ENCODE measurements at places on chromosomes 7 and 10. TPM values are rescaled to one million over a fixed set of nuclear protein-coding genes. Genes with fewer than 3 reads are reported as not detected.

DNA sequence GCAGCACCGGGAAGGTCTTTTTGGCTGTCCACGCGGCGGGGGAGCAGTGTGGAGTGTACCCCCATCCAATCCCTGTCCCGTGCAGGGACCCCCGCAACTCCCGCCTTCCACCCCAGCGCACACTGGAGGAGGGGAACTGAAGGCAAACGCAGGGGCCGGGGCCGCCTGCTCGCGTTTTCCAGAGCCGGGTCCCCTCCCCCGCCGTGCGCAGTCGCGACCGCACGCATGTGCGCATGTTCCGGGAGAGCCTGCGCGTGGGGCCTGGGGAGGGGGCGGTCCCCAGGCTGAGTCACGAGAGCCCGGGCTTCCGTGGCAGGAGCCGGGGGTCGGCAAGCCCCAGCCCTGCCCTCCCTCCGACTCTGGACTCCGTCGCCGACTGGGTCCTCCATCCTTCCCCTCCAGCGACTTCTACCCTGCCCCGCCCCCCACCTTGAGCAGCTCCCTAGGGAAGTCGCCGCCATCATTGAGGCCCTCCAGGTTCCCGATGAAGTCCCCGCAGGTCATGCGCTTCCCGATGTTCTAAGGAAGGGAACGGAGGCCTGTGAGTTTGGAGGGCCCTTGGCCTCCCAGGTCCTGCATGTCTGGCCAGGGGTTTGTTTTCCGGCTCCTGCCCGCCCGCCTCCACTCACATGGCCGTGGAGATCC is 8.0 kb downstream of the PSD start:
- DNase-seq: peak; percentile 78

DNA sequence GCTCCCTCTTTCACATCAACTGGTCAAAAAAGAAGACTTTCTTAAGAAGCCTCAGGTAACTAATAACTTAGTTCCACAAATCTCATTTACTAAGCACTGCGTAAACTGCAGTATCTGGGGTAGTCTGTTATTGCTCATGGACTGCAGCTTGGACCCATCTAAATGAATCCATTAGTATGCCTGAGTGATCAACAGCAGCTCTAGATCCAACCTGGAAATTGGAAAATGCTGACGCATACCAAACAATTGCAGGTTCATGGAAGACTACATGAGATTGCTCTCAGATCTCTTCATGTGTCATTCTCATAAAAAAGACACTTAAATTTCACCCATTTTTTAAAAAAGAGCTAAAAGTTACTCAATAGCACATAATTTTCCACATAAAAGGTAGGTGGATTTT is 121.6 kb downstream of the IDE start:
- DNase-seq: no peak

- DNase-seq: no peak
These were observed 117.4 kb upstream of the STARD3NL start for GRCh38 chr7:38060637-38061036.

GRCh38 chr7:40611095-40611871 is 476.5 kb downstream of the SUGCT start:
- DNase-seq: no peak

GRCh38 chr7:102810916-102811315 is 62.1 kb downstream of the FAM185A start:
- no peak for DNase-seq

BMPR1A gene
- total RNA-seq: 14.6 TPM

- no peak for DNase-seq
These were observed 106.3 kb downstream of the NKX6-2 start for GRCh38 chr10:132679640-132680039.

FRMPD2 gene
- not detected for total RNA-seq

MYL7 gene
- not detected for total RNA-seq

DNA sequence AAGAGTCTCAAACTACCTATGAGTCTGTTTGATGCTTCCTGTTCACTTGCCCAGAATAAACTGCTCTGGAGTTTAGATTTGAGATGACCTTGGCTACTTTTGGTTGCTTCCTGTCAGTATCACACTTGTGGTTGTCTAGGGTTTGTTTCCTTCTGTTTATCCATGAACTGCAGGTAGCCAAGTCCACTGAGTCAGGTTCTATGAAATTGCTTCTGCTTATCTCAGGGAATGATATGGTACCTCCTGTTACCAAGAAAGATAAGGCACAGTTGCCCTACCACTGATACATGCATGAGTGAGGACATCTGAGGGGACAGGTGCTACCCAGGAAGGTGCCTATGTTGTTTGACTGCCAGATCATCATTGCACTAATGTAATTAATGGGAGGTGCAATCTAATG is 15.8 kb upstream of the EEPD1 start:
- DNase-seq: no peak

DNA sequence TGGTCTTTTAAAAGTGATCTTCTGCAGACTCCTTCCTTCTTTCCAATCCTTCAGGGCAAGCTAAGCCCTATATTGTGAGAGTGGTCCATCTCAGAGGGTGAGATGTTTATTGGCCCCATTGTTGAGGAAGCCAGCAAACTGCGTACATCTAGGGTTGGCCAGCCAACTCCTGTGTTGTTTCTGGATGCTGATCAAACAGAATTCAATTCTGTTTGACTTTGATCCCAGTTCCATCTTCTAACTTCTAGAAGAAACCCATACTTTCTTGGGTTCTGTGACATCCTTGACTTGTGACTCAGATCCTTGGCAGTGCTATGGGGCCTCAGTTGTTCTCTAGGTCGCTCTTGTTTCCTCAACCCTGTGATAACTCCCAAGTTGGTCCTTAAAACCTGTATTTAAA is 116.2 kb downstream of the LSMEM1 start:
- DNase-seq: no peak

DNA sequence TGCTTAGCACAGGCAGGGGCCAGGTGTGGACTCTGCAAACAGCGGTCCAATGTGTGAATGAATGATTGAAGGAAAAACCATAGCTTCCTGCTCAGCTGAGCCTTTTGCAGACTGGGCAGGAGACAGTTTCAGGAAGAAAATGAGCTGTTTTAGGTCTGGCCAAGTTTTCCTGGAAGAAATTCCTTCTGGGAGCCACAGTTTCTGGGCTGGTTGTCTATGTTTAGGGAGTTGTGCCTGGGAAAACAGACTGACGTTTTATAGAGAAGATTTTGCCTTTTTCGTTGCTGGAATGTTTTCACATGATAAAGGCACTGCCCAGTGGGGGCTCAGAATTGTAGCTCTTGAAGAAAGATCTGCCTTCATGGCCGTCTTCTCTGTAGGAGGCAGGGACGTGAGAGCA is 255.1 kb downstream of the CCSER2 start:
- DNase-seq: no peak

DNA sequence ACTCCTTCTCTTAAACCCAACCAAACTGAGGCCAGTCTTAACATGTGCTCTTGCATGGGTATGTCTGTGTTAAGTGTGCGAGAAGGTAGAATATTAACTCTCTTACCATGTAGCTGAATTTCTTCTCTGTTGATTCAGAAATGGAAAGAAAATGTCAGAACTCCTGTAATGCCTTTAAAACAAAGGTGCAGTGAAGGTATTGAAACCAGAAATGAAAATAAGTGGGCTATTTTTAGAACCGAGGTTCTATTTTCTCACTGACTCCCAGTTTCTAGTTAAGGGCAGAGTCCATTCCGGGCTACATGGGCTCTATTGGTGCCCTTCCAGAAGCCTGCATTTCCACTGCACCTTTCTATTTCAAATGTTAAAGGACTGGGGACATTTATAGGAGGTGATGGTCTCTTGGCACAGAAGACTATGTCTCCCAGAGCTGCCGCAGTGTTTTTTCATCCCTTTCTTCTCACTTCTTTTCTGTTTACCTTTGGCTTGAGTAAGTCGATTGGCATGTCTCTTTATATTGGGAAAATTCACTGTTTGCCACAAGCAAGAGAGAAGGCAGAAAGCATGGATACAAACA is 174.9 kb downstream of the LRMDA start:
- no peak for DNase-seq

LRRC18 gene
- not detected for total RNA-seq

- DNase-seq: no peak
These were observed 420.8 kb downstream of the HGF start for GRCh38 chr7:81349044-81349443.

- no peak for DNase-seq
These were observed 186.1 kb downstream of the ARL4A start for GRCh38 chr7:12873571-12873970.

DNA sequence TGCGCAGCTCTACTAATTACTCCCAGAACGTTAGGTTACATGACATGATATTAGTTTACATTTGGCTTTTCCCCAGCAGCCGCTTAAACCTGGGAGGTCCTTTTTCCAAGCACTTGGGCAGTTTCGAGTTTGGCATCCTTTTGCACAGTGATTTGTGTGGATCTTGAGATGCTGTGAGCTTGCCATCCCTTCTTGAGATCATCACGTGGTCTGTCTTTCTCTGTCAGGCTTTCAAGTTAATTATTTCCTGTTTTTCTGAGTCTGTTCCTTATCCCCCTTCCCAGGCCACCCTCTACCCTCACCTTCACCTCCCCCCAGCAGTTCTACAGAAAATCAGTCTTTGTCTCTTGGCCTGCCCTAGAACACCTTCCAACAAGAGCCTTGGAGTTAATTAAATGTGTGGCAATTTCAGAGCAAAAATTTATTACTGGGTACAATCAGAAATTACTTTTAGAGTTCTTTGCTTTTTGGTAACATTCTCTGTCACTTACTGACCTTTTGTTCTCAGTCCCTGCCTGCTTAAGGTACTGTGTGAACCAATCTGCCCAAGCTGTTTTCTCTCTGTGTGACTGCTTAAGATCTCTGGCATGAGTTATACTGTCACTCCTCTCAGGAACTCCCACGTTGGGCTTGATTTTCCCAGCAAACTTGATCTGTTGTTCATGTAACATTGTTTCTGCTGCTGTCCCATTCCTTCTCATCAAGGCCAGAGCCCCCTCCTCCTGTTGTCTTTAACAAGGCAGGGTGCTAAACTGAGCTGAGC is 3.1 kb upstream of the SLF2 start:
- no peak for DNase-seq

RAMP3 gene
- total RNA-seq: 0.50 TPM

GRCh38 chr7:30700941-30701340 is 18.7 kb upstream of the CRHR2 start:
- DNase-seq: no peak

SORCS1 gene
- total RNA-seq: not detected

HOXA11 gene
- not detected for total RNA-seq

- DNase-seq: no peak
These were observed 177.6 kb upstream of the SLC25A13 start for GRCh38 chr7:96499532-96499931.

DNA sequence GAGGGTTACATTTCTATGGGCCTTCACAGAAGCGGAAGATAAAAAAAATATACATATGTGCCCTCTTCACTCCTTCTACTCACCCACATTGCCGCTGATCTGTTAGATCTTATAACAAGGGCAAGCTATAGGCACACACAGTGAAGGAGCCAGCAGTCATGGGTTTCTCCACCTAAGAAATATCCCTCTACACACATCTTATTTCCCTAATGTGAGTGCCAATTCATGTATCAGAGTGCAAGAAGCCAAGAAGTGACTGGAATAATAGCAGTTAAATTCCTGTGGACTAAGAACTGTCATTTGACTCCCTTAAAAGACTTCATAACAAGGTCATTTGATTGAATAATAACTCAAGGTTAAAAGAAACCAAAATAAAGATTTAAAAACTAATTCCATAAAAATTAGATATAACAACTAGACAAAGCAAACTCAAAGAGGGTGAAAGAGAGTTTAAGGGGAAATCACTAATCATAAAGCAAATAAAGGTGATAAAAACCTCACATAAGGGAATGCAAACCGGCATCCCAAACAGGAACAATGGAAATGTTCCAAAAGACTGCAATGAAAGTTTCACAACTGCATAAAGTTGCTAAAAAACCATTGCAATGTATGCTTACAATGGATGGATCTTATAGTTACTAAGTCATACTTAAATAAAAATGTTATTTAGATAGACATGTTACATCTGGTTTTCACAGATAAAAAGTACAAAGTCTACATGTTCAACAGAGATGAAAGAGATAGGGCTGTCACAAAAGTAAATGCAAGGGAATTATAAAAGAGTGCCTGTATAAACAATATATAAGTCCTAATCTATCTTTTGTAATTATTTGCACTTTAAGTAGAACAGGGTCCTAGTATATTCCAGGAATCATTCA is 42.8 kb downstream of the ARHGAP21 start:
- no peak for DNase-seq

GRCh38 chr7:24609059-24609458 is 35.8 kb downstream of the PALS2 start:
- no peak for DNase-seq

- DNase-seq: no peak
These were observed 461 bp upstream of the HTRA1 start for GRCh38 chr10:122460891-122461293.

GRCh38 chr10:44399659-44400451 is 15.0 kb upstream of the CXCL12 start:
- DNase-seq: no peak

NPC1L1 gene
- total RNA-seq: 0.14 TPM

DNA sequence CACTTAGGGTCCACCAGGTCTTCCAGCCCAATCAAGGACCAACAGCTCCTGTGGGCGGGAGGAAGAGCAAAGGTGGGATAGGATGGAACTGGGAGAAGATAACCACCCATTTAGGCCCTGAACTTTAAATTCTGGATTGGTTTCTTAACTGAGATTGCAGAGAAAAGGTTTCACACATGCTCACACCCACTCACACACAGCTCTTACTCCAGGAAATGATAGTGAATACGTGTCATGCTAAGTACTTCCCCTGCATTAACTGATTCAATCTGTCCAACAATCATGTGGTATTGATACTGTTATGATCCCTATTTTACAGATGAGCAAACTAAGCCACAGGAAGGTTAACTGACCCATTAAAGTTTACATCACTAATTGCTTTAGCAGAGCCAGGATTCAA is 4.6 kb upstream of the CYP3A4 start:
- no peak for DNase-seq

PIP gene
- total RNA-seq: not detected

- no peak for DNase-seq
These were observed 9.1 kb upstream of the XPNPEP1 start for GRCh38 chr10:109932391-109932790.
